Fibroblast of the aortic adventitia (primary cell): ENCODE measurements at places on chromosomes 1 and 21. TPM values are rescaled to one million over a fixed set of nuclear protein-coding genes. Genes with fewer than 3 reads are reported as not detected.

The SLC22A15 gene
- 4.2 and 7.2 TPM in 2 replicates for total RNA-seq

The GBP5 gene
- under 0.01 TPM in 1 of 2 replicates, not detected in the other for total RNA-seq

GRCh38 chr1:178684542-178685000 is 40.5 kb upstream of the RALGPS2 start:
- DNase-seq = peak; percentile 93

- DNase-seq = no peak
These were observed 990 bp upstream of the MRPS6 start for GRCh38 chr21:34072145-34073031.

DNA sequence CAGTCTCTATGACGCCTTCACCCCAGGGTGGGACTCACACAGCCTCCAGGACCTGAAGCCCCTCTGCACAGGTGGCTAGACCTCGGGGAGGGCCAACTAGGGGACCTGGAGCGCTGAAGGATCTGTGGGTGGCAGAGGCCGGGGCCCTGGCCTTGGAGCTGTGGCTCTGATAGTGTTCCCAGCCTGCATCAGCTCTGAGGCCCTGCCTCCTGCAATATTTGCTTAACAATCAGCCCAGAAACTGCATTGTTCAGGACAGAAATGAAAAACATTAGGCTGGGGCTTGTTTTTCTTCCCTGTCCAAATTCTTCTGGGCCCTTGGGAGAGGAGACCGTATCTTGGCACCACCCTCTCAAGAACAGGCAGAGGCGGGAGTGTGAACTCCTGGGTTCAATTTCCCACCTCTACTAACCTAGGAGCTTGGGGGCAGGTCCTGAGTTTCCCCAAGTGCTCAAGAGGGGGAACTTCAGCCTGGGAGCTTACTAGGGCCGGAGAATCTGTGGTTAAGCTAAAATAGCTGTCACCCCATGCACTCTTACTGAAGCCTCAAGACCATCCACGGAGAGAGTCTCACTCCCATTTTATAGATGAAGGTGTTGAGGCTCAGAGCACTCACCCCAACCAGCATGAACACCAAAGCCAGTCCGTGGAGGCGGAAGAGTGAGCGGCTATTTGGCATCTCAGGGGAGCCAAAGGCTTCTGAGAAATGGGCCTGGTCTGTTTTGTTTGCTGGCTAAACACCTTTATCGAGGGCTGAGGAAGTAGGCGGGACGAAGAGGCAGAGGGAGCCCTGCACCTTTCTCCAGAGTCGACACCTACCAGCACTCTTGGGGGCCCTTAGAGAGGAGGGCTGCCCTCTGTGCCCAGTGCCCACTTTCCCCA is 18.8 kb upstream of the CASZ1 start:
- DNase-seq = no peak

The DMBX1 gene
- total RNA-seq = not detected in 2 replicates

DNA sequence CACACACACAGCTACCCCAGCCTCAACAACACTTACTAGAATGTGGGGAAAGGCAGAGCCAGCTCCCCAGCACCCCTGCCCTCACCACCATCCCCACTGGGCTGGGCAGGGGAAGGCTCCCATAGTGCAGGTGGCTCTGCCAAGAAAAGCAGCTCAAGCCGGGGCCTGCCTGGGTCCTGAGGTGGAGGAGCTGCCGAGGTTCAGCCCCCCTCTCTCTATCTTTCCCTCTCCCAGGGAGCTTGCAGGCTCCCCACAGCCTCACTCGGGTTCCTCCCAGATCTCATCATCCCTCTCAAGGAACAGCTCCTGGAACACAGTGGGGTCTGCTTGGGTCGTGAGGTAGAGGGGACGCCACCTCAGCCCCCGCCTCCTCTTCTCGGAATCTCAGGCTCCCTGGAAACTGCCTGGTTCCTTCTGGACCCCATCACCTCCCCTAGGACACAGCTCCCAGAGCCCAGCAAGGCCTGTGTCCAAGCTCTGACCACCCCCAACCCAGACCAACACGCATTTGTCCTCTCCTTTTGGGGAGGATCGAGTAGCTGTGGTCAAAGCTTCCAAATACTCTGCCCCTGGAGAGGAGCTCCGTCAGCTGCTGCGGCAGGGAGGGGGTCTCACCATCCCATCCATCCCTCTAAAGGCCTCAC is 704 bp downstream of the S100A16 start:
- no peak for DNase-seq

The UBE2G2 gene
- 64.2 and 96.3 TPM in 2 replicates for total RNA-seq

DNA sequence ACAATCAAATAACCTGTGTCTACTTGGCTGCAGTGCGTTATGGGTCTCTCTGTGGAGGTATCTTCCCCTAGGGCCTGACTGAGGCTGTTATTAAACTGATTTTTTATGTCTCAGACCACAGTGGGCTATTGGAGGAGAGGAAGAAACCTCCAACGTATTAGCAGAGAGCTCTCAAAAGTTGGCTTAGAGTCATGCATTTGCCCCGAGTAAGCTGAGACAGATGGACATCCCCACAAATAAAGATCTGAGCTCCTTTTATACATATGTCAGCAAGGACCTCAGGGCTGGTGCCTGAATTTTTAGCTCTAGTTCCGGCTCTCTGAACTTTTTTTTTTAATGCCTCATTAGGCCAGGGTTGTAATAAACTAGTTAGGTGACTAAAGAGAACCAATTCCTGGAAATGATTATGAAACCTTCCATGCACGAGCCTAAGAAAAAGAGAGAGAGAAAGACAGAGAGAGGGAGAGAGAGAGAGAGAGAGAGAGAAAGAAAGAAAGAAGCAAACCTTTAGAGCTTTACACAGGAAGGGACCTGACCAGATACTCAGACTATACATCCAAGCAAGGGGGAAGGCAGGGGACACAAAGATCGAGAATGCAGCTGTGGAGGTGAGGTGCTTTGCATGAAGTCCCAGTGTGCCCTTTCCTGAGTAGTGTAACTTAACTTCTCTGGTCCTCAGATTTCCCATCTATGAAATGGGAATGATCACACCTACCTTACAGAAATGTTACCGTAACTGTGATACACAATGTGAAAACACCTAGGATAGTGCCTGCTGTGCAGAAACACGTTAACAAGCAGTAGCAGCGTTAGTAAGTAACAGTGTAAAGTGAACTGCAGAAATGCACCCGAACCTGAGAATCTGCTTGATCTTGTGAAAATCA is 8.4 kb upstream of the PIGR start:
- DNase-seq = no peak

DNA sequence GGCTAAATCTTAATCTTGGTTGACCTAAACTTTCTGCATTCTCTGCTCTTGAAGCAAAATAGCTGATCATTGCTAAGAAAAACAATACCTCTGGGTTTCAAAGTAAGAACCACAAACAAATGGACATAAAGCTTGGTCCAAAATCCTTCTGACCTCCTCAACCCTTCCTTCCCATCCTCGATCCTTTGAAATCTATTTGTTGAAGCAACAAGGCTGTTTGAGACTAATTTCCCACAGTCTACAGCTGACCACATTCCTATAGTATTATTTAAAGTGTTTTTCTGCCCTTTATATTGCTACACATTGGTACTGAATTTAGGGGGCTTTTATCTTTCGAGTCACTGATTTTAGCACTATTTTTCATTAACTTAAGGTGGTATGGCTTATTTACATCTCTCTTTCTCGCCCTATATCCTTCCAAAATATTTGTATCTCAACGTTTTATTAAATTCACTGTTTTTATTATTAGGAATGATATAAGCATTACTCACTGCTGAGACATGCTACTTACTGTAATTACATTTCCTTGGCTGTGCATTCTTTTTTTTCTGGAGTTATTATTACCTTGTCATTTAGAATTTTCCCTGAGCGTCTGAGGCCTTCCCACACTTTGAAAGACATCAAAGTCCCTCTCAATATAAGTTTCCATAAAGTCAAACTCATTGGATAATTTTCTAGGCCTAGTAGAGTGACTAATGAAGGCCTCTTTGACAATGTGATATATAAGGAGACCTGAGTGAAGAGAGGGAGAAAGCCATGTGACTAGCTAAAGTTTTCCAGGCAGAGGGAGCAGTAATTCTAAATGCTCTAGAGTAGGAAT is 73.9 kb downstream of the RAB3GAP2 start:
- DNase-seq = no peak

GRCh38 chr1:209505044-209505443 is 78.5 kb upstream of the CAMK1G start:
- no peak for DNase-seq

- DNase-seq = no peak
These were observed 1048.7 kb downstream of the ADGRL2 start for GRCh38 chr1:82849460-82849859.

- peak; percentile 28 for DNase-seq
These were observed 10.2 kb downstream of the JAK1 start for GRCh38 chr1:64956010-64956640.

GRCh38 chr1:85606414-85606800 is 25.8 kb downstream of the CCN1 start:
- DNase-seq = no peak

- DNase-seq = no peak
These were observed 14.6 kb downstream of the MTX1 start for GRCh38 chr1:155223047-155223446.

DNA sequence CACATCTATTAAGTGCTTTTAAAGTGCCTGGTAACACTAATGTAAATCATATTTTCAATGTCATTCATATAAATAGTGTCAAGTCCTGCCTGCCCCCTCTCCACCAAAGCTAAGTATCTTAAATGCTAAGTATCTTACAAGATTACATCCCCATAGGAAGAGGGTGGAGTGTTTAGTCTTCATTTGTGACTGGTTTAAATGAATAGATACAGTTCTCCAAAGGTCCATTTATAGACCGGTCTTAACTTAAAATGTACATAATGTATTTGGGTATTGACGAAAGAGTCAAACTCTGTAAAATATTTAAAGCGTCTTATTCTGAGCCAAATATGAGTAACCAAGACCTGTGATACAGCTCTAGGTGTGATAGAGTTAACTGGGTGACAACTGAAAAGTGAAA is 60.2 kb downstream of the POU2F1 start:
- DNase-seq = no peak

DNA sequence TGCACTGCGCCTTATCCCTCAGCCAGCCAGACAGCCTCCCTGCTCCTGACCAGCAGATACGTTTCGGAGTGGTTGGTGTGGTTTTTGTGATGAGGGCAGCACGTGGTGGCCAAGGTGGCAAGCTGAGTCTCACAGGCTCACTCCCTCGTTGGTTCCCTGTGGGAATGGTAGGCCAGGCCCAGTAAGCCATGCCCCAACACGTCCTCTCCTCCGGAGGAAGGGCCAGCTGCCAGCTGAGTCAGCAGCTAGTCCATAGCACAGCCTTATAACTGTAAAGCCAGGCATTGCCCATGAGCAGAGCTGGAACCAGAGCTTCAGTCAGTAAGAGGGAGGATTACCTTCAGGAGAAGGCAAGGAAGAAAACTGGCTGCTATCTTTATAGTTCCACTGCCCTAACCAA is 29.5 kb downstream of the SZRD1 start:
- peak; percentile 87 for DNase-seq

DNA sequence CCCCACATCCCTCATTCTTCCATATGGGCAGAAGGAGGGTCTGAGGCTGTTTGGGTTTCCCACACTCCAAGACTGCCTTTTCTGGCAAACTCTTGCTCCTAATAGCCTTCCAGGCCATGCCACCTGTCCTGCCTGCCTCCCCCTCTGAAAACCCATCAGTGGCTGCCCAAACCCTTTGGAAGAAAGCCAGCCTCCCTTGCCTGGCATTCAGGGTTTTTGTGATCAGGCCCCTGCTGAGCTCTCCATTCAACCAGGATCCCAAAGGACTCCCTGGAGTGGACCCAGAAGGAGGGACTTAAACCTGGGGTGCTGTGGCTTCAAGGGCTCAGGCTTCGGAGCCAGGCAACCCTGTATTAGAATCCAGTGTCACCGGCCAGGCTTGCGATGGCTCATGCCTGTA is 4.2 kb upstream of the GUCA2A start:
- no peak for DNase-seq

The PLEKHN1 gene
- 0.54 TPM in 1 of 2 replicates, not detected in the other for total RNA-seq

GRCh38 chr1:109657970-109658369 is 2.1 kb downstream of the GSTM4 start:
- DNase-seq = no peak

The CCDC27 gene
- total RNA-seq = not detected in 2 replicates

The CR1L gene
- not detected in 2 replicates for total RNA-seq
